ENCODE measurements at places on chromosomes 5 and 9.

GRCh38 chr5:55969956-55970355 lies 24.8 kb downstream of the IL6ST start:
- H3K4me1 ChIP-seq, result no peaks in the 10 kb centered on the region
- H3K27me3 ChIP-seq, result no peaks in the 10 kb centered on the region
- DNase-seq, result no peak
- peaks cover 15% of the 10 kb centered on the region for H3K36me3 ChIP-seq
- no peak overlapping the region for H3K27ac ChIP-seq
- no peak overlapping the region for H3K4me3 ChIP-seq

- no peak overlapping the region for H3K4me3 ChIP-seq
- peaks cover 25% of the 10 kb centered on the region for H3K4me1 ChIP-seq
- no peak for DNase-seq
- H3K27me3 ChIP-seq, result peaks cover 26% of the 10 kb centered on the region
Observed at GRCh38 chr5:6704361-6704851, 8.8 kb upstream of the TENT4A start.

- no peak for DNase-seq
- H3K4me3 ChIP-seq, result no peak overlapping the region
- no peak overlapping the region for H3K27ac ChIP-seq
- no peaks in the 10 kb centered on the region for H3K36me3 ChIP-seq
- peaks cover 3% of the 10 kb centered on the region for H3K4me1 ChIP-seq
- H3K27me3 ChIP-seq, result peaks cover 8% of the 10 kb centered on the region
Observed at GRCh38 chr5:178421699-178422399, 168.3 kb downstream of the COL23A1 start.

GRCh38 chr9:14532456-14533115 lies 160.6 kb downstream of the ZDHHC21 start:
- no peak for DNase-seq
- H3K4me1 ChIP-seq, result peaks cover 2% of the 10 kb centered on the region
- no peak overlapping the region for H3K4me3 ChIP-seq
- H3K27me3 ChIP-seq, result peaks cover 17% of the 10 kb centered on the region
- no peak overlapping the region for H3K27ac ChIP-seq

DNA sequence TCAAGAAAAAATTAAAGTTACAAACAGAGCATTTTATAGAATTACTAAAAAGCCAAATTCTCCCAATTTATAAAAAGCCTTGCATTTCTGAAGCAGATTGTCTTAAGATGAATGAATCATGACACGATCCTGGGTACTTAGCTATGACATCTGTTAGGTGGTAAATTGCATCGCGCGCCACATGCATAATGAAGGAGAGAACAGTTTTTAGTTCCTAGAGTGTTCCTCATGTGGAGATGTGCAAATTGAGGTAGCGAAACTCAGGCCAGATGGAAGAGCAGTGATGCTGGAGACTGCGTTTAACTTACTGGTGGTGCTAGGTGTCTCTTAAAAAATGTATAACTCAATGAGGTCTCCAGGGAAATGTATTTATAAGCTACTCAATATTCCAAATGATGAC lies 516.1 kb downstream of the EFNA5 start:
- H3K4me3 ChIP-seq, result no peak overlapping the region
- no peaks in the 10 kb centered on the region for H3K4me1 ChIP-seq
- H3K36me3 ChIP-seq, result no peaks in the 10 kb centered on the region
- no peak overlapping the region for H3K27ac ChIP-seq

DNA sequence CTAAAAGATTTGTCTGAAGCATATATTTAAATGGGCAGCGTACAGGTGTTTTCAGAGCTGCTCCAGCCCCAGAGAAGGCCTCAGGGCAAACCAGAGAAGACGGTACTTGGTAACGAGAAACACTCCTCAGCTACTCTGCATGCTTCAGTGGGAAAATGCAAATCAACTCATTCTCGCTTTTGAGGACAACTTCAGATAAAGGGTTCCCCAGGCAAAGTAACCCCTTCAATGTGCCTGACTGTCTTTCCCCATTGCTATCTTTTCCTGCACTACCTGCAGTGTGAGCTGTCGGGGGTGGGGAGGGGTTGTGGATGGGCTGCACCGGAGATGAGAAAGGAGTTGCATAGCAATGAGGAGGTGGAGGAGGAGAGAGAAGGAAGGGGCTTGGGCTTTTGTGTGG lies 339.7 kb upstream of the CLINT1 start:
- no peaks in the 10 kb centered on the region for H3K27me3 ChIP-seq
- H3K36me3 ChIP-seq, result no peaks in the 10 kb centered on the region
- peak overlapping the region; percentile 39 for H3K4me3 ChIP-seq
- H3K27ac ChIP-seq, result no peak overlapping the region
- peaks cover 42% of the 10 kb centered on the region for H3K4me1 ChIP-seq

GRCh38 chr5:166369346-166369745 lies 1922.1 kb upstream of the WWC1 start:
- H3K27ac ChIP-seq, result no peak overlapping the region
- H3K27me3 ChIP-seq, result no peaks in the 10 kb centered on the region
- H3K4me1 ChIP-seq, result no peaks in the 10 kb centered on the region
- DNase-seq, result no peak
- no peaks in the 10 kb centered on the region for H3K36me3 ChIP-seq

DNA sequence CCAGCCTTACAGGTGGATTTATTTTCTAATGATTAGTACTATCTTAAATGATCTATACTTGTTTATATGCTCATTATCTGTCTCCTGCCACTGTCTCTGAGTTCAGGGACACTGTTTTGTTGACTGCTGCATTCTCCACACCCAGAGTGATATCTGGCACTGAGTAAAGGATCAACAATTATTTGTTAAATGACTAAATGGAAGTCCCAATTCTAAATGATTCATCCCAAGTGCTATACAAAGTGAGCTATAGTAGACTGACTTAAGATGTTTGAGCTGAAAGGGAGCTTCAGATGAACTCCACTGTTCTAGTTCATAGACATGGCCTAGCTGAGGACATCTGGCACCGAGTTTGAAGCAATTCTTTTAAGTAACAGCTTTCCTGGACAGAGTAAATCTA lies 40.5 kb downstream of the ITGA2 start:
- H3K4me3 ChIP-seq, result no peak overlapping the region
- H3K4me1 ChIP-seq, result no peaks in the 10 kb centered on the region
- no peaks in the 10 kb centered on the region for H3K36me3 ChIP-seq
- H3K27ac ChIP-seq, result no peak overlapping the region
- no peaks in the 10 kb centered on the region for H3K27me3 ChIP-seq

DNA sequence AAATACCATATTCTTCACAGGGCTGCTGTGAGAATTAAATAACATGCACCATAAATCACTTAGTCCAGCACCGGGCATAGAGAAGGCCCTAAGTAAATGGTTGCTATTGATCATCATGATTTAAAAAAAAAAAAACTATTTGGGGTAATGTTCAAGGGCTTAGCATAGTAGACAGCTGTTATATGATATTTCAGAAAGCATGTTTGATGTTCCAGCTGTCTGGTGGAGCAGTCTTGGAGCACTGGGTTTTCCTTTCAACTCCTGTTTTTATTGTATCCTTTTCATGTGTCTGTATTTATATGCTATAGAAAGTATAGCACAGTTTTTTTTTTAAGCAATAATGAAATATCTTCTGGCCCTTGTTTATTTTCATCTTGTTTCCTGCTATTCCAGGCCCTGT lies 28.0 kb upstream of the TOMM5 start:
- DNase-seq, result no peak
- no peaks in the 10 kb centered on the region for H3K27me3 ChIP-seq
- no peak overlapping the region for H3K4me3 ChIP-seq
- H3K4me1 ChIP-seq, result no peaks in the 10 kb centered on the region

GRCh38 chr5:55694152-55694830 lies 17.8 kb downstream of the SLC38A9 start:
- peaks cover 8% of the 10 kb centered on the region for H3K36me3 ChIP-seq
- no peaks in the 10 kb centered on the region for H3K27me3 ChIP-seq
- DNase-seq, result no peak
- H3K4me3 ChIP-seq, result no peak overlapping the region

- peak overlapping the region; percentile 10 for H3K27ac ChIP-seq
- peaks cover 20% of the 10 kb centered on the region for H3K36me3 ChIP-seq
- no peak overlapping the region for H3K4me3 ChIP-seq
- H3K4me1 ChIP-seq, result peaks cover 24% of the 10 kb centered on the region
Observed at GRCh38 chr9:68585034-68585761, 44.5 kb upstream of the TMEM252 start.

GRCh38 chr5:44887722-44888121 lies 79.0 kb downstream of the MRPS30 start:
- H3K4me3 ChIP-seq, result no peak overlapping the region
- DNase-seq, result no peak
- no peaks in the 10 kb centered on the region for H3K4me1 ChIP-seq
- H3K27me3 ChIP-seq, result no peaks in the 10 kb centered on the region
- H3K27ac ChIP-seq, result no peak overlapping the region

GRCh38 chr5:16552666-16553343 lies 64.0 kb downstream of the RETREG1 start:
- no peak overlapping the region for H3K4me3 ChIP-seq
- no peaks in the 10 kb centered on the region for H3K27me3 ChIP-seq
- DNase-seq, result peak; percentile 53
- H3K27ac ChIP-seq, result no peak overlapping the region

DNA sequence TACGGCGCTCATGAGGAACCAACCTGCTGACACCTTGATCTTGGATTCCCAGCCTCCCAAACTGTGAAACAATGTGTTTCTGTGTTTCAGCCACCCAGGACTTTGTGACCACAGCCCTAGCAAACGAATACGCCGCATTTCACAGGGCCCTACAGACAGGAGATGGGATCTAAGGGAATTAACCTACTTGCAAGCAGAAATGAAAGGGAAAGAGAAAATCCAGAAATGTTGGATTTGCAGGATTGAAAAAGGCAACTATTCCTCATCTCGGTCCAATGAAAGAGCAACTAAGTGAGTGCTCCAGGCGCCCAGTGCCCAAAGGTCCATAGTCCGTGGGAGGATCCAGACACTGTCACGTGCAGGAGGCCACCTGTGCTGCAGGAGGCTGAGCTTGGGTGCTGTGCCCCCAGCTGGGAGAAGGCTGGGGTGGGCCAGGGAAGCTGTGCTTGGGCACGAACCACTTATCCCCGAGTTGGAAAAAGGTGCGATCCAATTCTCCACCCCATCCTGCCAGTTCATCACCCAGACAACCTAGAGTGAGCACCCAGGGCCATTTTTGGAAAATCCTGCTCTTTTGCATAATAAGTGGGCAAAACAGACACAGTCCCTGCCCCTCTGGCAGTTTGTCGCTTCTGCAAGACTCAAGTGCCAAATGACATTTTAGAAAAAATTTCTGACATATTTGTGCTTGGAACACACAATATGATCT lies 177.9 kb downstream of the C9orf50 start:
- H3K27ac ChIP-seq, result no peak overlapping the region
- no peak for DNase-seq
- H3K4me1 ChIP-seq, result peaks cover 14% of the 10 kb centered on the region
- H3K27me3 ChIP-seq, result peaks cover 41% of the 10 kb centered on the region

- H3K36me3 ChIP-seq, result no peaks in the 10 kb centered on the region
- H3K4me1 ChIP-seq, result no peaks in the 10 kb centered on the region
- H3K27ac ChIP-seq, result no peak overlapping the region
- DNase-seq, result no peak
- no peaks in the 10 kb centered on the region for H3K27me3 ChIP-seq
Observed at GRCh38 chr5:118366429-118366828, 621.9 kb downstream of the DTWD2 start.

- H3K4me1 ChIP-seq, result no peaks in the 10 kb centered on the region
- H3K27ac ChIP-seq, result no peak overlapping the region
- H3K36me3 ChIP-seq, result no peaks in the 10 kb centered on the region
- DNase-seq, result no peak
Observed at GRCh38 chr5:155148694-155149093, 135.1 kb downstream of the KIF4B start.

DNA sequence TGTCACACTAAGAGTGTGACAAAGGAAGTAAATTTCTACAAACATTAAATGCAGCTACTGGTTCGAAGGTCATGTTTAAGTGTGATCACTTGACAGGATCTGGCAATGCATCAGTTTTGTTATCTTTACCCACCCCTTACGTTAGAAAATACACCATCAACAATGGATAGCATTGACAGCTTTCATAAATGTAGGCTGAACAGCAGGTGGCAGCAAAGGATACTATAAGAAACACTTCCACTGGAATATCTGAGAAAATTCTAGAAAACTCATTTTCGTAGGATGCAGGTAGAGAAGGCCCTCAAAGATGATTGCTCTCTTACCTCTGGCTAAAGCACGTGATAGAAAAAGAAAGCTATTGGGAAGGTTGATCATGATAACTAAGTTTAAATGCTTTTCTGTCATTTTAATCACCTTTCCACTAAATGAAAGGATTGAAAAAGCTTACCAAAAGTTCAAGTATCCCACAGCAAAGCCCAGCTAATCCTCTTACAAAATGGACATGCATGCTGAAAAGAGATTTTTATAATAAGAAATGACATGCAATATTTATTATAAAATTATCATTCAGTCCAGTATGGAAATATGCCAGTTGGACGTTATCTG lies 292.5 kb downstream of the PARP8 start:
- peaks cover 2% of the 10 kb centered on the region for H3K36me3 ChIP-seq
- no peak for DNase-seq
- H3K27me3 ChIP-seq, result peaks cover 61% of the 10 kb centered on the region
- H3K4me1 ChIP-seq, result peaks cover 11% of the 10 kb centered on the region
- no peak overlapping the region for H3K27ac ChIP-seq

GRCh38 chr9:26892251-26893029 lies at the start of gene CAAP1:
CAAP1 (minus strand) TSS chr9:26892802; CDS start chr9:26892715, 87 bp downstream.
- H3K36me3 ChIP-seq, result peaks cover 22% of the 10 kb centered on the region
- H3K4me3 ChIP-seq, result peak within 1 kb of the TSS; percentile 95
- peaks cover 19% of the 10 kb centered on the region for H3K4me1 ChIP-seq
- H3K27me3 ChIP-seq, result no peaks in the 10 kb centered on the region
- DNase-seq, result peak; percentile 94

- H3K27ac ChIP-seq, result peak overlapping the region; percentile 85
- no peaks in the 10 kb centered on the region for H3K27me3 ChIP-seq
- peaks cover 35% of the 10 kb centered on the region for H3K36me3 ChIP-seq
- peak overlapping the region; percentile 56 for H3K4me3 ChIP-seq
- peaks cover 74% of the 10 kb centered on the region for H3K4me1 ChIP-seq
Observed at GRCh38 chr9:128073253-128073886, 5.3 kb downstream of the SLC25A25 start.

DNA sequence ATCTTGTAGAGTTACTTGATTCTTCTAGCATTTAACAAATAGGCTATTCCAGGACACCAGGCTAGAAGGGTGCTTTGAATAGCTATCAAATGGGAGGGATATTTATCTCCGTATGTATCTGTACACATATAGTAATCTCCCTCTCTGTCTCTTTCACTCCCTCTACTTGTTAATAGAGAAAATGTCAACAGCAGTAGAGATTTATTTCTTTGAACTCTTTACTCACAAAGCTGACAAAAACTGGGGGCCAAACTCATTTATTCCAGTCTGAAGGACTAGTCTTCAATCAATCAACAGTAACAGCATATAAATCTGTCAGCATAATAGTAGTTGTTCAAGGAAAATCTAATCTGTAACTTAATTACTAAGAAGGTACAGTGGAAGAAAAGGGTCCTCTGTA lies 78.2 kb upstream of the FER start:
- no peak overlapping the region for H3K4me3 ChIP-seq
- no peaks in the 10 kb centered on the region for H3K4me1 ChIP-seq
- peaks cover 18% of the 10 kb centered on the region for H3K27me3 ChIP-seq
- no peak for DNase-seq
- H3K27ac ChIP-seq, result no peak overlapping the region

GRCh38 chr9:18825656-18826170 lies 207.3 kb downstream of the SAXO1 start:
- H3K27me3 ChIP-seq, result no peaks in the 10 kb centered on the region
- H3K27ac ChIP-seq, result no peak overlapping the region
- no peak for DNase-seq
- H3K4me3 ChIP-seq, result no peak overlapping the region
- no peaks in the 10 kb centered on the region for H3K36me3 ChIP-seq
